ENCODE measurements at places on chromosomes 12 and 14.

DNA sequence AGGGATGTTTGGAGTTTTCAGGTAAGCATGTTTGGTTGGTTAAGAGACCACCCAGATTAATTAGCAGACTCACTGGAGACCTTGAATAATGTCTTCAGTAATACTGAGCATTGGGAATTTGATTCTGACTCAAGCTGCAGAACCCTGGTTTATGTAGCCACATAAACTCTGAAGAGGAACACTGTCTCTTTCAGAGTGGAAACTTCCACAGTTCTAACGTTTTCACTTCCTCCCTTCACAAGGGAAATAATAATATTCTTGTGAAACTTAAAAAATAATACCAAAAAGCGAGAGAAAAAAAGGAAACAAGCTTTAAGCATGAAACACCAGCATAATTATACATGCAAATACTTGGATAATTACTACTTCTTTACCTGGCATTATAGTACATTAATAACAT, 40.0 kb upstream of the ST8SIA1 start:
- no peak for DNase-seq

GRCh38 chr12:52055731-52056711, 4.8 kb downstream of the NR4A1 start:
- DNase-seq: no peak

DNA sequence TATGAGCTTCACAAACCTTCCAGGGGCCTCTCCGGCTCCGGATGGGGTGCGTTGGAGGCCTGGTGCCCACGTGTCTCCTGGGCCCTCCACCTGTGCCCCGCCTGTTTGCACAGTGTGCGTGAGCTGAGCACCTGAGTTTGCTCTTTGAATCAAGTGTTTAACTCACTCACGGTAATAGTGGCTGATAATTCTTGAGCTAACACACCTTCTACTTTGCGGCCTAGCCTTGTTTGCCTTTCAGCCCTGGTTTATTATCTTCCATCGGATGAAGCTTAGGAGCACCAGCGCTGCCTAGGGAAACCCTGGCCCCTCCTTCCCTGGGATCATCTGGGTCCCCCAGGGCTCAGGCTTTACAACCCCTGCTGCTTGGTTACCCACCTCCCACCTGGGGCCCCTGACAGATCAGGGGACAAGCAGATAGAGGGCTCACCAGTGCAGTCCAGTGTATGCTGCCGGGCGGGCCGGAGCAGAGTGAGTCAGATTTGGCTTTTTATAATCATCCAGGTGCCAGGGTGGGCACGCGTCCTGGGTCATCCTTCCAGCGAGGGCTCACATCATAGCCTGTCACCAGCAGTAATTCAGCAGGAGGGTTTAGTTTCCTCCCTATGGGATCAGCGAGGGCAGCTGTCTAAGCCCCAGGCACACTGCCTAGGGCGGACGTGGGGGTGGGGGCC, 62.8 kb upstream of the RFLNA start:
- no peak for DNase-seq

- DNase-seq: no peak
Measured at GRCh38 chr14:55240526-55241178, 30.6 kb upstream of the FBXO34 start.

DNA sequence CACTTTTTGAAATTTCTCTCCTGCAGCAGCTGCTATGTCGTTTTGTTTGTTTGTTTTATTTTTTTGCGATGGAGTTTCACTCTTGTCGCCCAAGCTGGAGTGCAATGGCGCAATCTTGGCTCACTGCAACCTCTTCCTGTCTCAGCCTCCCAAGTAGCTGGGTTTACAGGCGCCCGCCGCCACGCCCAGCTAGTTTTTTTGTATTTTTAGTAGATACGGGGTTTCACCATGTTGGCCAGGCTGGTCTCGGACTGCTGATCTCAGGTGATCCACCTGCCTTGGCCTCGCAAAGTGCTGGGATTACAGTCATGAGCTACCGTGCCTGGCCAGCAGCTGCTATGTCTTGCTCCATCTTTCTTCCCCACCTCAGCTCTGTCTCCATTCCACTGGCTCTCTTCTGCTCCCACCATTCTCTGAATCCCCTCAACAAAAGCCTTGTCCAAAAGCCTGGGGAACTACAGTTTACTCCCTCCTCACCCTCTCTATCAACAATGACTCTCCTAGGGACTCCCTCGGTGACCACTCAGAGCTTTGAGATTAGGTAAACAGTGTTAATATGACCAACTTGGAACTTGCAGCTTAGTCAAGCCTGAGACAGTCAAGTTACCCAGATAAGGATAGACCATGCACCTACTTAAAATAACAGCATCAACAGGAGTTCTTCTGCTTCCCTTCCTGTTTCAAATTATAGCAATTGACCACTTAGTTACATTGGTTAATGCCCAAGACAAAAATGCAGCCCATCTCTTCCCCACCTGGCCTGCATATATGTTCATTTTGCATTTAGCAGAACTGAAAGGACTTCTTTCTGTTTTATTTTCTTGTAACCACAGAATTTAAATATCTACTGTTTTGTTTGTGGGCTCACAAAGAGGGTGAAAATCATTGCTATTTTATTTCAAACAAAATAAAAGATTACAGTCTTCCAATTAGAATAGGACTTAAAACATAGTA, 189.0 kb upstream of the AMIGO2 start:
- DNase-seq: no peak

DNA sequence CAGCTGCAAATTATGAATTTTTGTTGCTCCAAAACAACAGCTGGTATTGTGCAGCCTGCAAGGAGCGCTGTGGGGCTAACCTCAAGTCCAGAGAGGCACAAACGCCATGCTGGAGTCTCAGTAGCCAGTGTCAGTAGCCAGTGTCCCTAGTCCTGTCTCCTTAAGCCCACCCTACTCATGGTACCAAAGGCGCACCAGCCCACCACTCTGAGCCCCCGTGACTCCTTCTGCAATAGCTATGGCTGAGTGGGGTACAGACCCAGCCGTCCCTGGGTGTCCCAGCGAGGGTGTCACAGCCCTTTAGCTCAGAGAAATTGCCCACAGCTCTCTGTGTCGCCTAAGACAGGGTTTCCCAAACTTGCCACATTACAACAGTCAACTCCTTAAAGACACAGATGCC, 65.2 kb downstream of the ARL6IP4 start:
- no peak for DNase-seq

DNA sequence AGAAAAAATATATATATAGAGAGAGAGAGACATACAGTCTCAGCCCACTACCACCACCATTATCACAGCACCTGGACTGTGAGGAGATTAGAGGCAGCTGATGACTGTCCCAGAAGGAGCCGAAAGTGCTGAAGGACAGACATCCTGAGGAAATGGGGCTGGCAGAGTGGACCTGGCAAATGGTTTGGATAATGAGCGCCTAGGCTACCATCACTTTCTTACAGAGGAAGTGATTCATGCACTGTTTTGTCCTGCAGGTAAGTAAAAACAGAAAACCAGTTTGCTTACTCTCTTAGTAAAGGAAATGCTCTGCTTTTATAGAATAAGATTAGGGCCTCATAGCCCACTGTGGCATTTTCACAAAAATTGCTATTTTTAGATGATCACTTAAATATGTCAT, 28.6 kb upstream of the DNM1L start:
- no peak for DNase-seq

- no peak for DNase-seq
Measured at GRCh38 chr12:106892075-106892474, 63.6 kb upstream of the TMEM263 start.

- DNase-seq: no peak
Measured at GRCh38 chr12:111413442-111414086, 7.8 kb downstream of the SH2B3 start.

DNA sequence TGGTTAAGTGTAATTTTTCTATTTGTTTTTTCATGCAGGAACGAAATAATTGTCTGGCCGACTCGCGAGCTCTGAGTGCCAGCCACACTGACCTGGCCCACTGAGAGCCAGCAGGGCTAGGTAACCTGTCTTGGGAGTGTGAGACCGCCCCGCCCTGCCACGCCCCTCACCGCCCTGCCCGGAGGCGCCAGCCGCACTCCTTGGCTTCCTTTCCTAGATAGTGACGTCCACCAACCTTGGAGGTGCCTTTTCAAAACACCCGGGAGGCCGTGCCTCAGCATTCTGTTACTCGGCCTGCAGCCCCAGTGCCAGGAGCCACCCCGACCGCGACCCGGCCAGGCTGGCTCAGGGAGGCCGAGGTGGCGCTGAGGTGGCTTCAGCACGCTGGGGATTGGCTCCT, 21.7 kb downstream of the XRCC3 start:
- DNase-seq: no peak

DNA sequence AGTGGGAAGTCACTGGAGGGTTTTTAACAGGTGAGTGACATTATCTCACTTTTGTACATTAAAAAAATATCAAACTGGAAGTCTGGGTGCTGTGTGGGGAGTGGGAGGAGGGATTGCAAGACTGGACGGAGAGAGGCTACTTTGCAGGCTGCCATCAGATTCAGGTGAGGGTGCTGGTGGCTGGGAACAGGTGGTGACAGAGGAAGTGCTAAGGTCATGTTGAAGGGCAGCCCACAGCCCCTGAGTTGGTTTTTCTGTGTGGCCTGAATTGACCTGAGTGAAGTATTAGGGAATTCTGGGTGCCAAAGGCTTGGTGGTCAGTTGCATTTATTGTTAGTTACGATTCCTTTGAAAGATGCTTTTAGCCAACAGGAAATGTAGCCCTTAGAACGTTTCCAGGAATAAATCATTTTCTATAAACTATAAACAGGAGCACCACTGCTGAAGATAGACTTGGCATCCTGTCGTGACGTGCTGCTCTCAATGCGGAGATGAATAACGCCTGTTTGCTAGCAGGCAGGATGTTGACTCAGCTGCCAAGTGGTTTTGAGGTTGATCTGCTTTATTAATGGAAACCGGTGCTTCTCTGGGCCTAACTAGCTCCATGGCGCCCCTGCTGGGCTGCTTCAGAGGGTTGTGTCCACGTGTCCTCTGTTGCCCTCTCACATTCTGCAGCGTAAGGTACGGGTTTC, 707.5 kb upstream of the TMEM132C start:
- DNase-seq: peak; percentile 52

GRCh38 chr12:58500399-58500798, 419.9 kb downstream of the LRIG3 start:
- no peak for DNase-seq

GRCh38 chr14:90546767-90547166, 149.9 kb downstream of the CALM1 start:
- no peak for DNase-seq

DNA sequence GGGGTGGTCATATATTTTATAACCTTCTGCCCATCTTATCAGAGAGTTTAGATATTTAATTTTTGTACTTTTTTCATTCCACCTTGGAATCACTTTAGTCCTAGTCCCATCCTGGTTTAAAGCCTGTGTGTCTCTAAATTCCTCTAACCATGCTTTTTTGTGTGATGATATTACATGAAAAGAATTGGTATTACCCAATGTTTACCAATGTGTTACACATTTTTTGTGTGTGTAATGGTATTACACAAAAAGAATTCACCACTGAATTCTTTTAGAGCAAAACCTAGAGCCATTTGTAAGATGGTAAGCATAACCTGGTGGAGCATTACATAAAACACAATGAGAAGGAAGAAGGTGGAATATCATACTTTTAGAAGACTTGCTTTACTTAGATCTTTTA, 77.5 kb downstream of the FAR2 start:
- DNase-seq: no peak
